Mucosa of gallbladder (tissue), 1 donor: ENCODE measurements at places on chromosomes 2 and 18. TPM values are rescaled to one million over a fixed set of nuclear protein-coding genes. Genes with fewer than 3 reads are reported as not detected.

Gene NDC80
- 1.4 TPM for total RNA-seq

DNA sequence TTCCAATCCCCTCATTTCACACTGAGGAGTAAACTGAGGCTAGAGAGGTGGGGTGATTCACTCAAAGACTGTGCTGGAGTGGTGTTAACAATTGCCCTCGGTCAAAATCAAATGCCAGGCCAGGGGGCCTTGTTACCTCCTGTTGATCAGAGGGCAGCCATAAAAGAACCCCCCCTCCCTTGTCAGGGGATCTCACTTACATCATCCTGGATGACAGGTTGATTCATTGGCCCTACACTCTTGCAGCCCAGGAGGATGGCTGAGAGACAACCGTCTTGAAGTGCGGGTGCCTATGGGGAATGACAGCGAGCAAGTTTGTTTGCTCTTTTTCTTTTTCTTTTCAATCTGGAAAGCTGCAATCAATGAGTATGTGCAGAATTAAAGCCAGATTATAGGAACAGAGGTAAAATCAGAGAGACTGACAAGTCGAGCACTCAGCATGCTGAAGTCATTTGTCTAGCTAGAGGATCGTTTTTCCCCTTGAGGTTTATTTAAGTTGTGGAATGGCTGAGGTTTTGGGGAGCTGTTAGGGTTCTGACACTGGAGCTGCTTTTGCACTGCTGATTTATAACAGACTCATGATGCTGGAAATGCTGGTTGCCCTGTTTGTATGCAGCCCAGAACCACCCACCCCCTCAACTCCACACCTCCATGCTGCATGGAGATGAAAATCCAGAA, 26.4 kb upstream of the NRP2 start:
- DNase-seq, result no peak

Gene CFLAR
- total RNA-seq, result 152 TPM

DNA sequence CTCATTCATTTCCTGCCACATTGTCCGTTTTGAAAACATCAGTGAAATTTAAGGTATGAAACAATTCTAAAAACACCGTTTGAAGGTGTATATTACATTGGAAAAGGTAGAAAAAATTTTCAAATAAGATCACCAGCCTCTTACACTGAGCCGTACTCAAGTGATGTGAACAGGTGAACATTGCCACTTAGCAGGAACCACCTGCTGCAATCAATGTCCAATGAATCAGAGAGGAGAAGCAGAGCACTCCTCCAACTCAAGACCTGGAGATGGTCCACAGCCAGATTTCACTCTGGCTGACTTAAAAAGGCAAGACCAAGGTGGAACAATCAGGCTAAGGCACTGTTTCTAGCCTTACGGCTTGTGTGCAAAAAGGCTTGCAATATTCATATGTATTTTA, 110.3 kb upstream of the TTN start:
- no peak for DNase-seq

GRCh38 chr2:99850084-99850710, 292.2 kb downstream of the AFF3 start:
- DNase-seq, result no peak
